Activated naive CD4-positive, alpha-beta T cell (primary cell): ENCODE measurements at places on chromosomes 4 and X.

DNA sequence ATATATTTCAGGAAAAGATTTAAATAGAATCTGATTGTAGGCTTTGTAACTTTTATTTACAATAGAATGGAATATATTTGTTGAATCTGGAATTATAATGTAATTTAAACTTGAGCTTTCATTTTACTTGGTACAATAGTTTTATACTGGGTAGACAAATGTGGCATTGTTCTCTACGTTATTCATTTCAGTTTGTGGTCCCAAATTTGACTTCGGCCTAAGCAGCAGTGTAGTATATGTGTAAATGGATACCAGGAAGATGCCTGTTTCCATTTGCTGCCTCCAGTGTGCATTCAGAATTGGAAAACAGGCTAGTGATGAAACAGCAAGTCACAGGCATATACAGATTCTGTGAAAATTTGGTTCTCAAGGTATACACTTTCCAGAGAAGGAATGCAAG, 77.8 kb downstream of the CLDN22 start:
- DNase-seq, result no peak

- DNase-seq, result no peak
Measured at GRCh38 chrX:68098431-68098830, 334.9 kb downstream of the OPHN1 start.

DNA sequence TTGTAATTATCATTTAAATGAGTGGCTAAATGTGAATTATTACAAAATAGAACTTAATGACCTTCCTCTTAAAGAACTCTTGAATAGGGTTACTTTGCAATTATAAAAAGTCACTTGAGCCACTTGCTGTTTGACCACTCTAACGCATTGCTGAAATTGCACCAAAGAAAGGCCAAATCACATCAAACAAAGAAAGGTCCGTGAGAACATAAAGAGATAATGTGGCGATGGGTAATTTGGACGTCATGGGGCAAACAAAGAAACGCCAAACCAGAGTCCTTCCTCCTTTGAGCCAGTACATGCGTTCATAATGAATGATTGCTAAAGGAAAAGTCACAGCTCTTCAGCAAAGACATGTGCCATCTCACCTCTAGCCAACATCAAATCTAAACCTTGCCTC, 229.8 kb upstream of the STS start:
- DNase-seq, result no peak

DNA sequence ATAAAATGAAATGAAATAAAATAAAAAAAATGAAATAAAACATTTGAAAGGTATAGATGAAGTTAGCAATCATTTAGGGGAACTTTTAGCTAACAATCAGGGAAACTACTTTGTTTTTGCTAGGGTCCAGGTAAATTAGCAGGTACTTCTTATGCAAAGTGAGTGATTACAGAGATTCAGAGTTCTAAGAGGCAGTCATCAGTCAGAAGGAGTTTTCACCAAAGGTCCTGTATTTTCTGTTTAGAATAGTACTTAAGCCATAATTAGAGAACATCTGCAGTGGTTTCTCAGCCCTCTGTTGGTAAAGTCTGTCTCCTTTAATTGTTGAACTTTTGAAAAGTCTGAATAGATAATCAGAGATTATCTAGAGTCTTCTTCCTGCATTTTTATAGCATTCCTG, 50.6 kb downstream of the STIM2 start:
- DNase-seq, result no peak

DNA sequence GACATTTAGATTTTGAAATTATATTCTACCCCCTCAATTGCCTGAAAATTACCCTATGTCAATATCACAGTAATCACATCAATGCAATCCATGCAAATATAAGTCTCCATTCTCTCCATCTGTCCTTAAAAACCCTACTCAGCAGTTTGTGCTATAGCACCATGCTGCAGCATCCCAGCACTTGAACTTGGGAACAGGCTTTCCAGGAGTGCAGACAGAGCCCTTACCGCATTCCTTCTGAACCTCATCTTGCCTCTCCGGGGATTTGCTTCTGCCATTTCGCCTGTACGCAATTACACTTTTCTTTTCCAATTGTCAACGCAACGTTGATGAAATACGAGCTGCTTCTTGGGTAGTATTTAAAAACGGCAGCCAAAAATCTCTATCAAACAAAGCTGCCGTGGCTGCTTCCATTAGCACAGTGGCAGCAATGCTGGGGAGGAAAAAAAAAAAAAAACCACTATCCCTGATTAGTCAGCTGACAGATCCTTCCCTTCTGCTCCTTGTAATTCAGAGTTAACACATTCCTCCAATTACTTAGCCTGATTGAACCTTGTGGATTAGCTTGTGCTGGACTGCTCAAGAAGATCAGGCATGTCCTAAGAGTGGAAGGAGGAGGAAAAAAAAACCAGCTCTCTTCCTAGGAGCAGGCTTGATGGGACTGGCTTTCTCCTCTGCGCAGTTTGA, 65.6 kb downstream of the MCF2 start:
- DNase-seq, result no peak
